ENCODE measurements at places on chromosomes 4 and X. TPM values are rescaled to one million over a fixed set of nuclear protein-coding genes. Genes with fewer than 3 reads are reported as not detected.

IL2 gene
- not detected for total RNA-seq

GRCh38 chr4:141932490-141932889 is 296.1 kb downstream of the IL15 start:
- no peak overlapping the region for H3K4me3 ChIP-seq
- H3K36me3 ChIP-seq, result peaks cover 2% of the 10 kb centered on the region
- no peaks in the 10 kb centered on the region for H3K27me3 ChIP-seq
- no peak overlapping the region for H3K27ac ChIP-seq
- DNase-seq, result no peak

GRCh38 chrX:78517124-78517523 is 142.0 kb downstream of the RTL3 start:
- no peak overlapping the region for H3K27ac ChIP-seq
- H3K4me3 ChIP-seq, result no peak overlapping the region
- no peaks in the 10 kb centered on the region for H3K27me3 ChIP-seq
- no peak for DNase-seq

DNA sequence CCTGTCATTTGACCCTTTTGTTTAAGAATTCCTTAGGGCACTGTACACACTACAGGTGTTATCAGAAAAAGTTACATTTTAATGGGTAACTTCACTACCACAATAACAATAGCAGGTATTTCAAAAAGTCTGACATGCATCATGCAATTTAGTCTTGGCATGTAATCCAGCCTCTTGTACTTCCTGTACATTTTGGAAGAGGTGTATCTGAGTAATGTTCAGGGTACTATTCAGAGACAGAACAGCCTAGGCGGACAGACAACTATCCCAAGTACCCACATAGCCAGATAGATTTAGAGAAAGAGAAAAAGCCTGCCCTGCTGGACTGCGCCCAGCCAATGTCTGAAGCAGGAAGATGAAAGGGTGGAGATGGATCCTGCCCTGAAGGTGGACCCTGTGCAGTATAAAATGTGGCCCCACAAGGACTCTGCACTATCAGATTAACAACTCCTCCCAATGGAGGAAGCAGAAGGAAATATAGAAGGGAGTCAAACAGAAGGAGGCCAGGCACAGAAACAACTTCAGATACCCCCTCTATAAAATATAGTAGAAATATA is 8.5 kb downstream of the UGT2B7 start:
- H3K27ac ChIP-seq, result no peak overlapping the region
- H3K4me1 ChIP-seq, result no peaks in the 10 kb centered on the region
- no peaks in the 10 kb centered on the region for H3K36me3 ChIP-seq
- no peak for DNase-seq

All from mesothelial cell of epicardium (in vitro differentiated cells).